Stimulated activated CD4-positive, alpha-beta T cell treated with anti-CD3 and anti-CD28 coated beads, Interleukin-4, amount 100 ng/mL, for 1 hour (primary cell): ENCODE measurements at places on chromosomes 12 and 14.

GRCh38 chr12:55930771-55931316 lies at the start of gene DGKA:
TSS of gene DGKA (plus strand) at chr12:55931162. CDS start at chr12:55936504, 5,342 bp downstream.
- peak; percentile 78 for DNase-seq

DNA sequence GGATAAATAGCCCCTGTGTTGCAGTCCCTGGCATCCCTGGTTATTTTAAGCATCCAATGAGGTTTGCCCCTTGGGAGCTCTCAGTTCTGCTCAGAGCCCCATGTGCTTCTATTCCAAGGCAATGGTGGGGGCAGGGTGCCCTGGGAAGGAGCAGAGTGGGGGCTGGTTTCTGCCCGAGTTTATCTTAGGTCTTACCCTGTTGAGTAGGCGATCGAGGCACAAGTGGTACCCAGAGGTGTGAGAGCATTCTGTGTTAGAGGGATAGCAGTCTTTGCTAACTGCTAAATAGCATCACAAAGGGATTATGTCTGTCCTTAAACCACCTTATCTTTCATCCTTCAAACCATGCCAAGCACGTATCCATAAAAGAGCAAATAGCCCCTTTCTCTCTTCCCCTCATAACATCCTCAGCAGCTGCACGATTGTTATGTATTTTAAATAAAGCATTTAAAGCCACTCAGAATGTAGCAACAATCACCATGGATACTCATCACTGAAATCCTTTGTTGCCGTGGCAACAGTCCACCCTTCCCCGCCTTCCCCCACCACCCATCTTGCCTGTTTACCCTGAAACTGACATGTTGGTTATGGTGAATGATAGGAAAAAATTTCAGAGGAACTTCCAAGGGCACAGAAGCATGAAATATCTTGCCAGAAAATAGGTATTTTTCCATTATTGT lies 139.3 kb downstream of the PTPN11 start:
- DNase-seq: no peak

DNA sequence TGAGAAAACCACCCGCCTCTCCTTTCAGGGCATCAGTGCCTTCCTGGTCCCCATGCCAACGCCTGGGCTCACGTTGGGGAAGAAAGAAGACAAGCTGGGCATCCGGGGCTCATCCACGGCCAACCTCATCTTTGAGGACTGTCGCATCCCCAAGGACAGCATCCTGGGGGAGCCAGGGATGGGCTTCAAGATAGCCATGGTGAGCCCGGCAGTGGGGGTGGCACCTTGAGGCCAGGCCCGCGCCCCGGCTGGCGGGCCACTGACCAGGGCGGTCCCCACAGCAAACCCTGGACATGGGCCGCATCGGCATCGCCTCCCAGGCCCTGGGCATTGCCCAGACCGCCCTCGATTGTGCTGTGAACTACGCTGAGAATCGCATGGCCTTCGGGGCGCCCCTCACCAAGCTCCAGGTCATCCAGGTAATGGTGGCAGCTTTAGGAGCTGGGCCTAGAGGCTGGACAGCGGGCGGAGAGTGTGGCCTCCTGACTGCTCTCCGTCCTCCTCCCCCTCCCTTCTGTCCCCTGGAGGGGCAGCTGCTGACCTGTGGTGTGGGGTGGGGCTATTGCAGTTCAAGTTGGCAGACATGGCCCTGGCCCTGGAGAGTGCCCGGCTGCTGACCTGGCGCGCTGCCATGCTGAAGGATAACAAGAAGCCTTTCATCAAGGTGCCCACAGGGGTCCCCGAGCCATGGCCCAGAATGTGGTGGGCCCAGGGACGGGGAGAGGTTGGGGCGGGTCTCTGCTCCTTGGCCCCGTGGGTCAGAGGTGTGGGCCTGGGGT lies 12.8 kb downstream of the ACADS start:
- DNase-seq: no peak

- no peak for DNase-seq
These were observed 40.0 kb upstream of the DAAM1 start for GRCh38 chr14:59148334-59148900.

DNA sequence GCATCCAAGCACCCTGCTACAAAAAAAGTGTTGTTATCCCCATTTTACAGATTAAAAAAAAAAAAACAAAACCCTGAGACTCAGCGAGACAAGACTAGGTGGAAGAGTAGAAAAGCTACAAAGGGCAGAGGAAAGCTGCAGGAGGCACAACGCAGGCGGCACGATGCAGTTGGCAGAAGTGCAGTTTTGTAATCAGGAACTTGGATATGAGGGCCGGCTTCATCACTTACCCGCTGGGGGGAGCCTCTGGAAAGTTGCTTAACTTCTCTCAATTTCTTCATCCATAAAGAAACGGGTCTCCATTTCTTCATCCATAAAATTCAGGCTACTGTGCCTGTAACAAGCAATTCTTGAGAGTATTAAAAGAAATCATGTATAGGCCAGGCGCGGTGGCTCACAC lies 33.1 kb upstream of the CCDC60 start:
- no peak for DNase-seq
